Mammary epithelial cell (primary cell): ENCODE measurements at places on chromosomes 5 and 9.

GRCh38 chr5:43231977-43232376, 40.0 kb downstream of the NIM1K start:
- peak; percentile 13 for DNase-seq

GRCh38 chr5:35369965-35370790, 139.9 kb upstream of the PRLR start:
- DNase-seq = no peak

DNA sequence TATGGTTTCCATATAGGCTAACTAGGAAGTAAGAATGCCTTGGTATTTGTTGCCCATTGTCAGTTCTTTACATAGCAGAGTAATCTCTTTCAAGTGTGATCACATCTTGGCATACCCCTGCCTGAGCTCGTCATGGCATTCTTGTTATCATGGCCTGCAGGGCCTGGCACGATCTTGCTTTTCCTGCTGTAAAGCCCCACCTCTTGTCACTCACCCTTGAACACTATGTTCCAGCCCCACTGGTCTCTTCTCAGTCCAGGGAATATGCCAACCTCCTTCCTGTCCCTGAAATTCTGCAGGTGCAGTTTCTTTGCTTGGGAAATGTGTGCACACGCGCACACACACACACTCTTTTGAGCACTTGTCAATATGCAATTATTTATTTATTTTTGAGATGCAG, 250.2 kb upstream of the DMRT1 start:
- DNase-seq = peak; percentile 70

GRCh38 chr9:92790542-92791527, 26.2 kb upstream of the BICD2 start:
- peak; percentile 76 for DNase-seq

DNA sequence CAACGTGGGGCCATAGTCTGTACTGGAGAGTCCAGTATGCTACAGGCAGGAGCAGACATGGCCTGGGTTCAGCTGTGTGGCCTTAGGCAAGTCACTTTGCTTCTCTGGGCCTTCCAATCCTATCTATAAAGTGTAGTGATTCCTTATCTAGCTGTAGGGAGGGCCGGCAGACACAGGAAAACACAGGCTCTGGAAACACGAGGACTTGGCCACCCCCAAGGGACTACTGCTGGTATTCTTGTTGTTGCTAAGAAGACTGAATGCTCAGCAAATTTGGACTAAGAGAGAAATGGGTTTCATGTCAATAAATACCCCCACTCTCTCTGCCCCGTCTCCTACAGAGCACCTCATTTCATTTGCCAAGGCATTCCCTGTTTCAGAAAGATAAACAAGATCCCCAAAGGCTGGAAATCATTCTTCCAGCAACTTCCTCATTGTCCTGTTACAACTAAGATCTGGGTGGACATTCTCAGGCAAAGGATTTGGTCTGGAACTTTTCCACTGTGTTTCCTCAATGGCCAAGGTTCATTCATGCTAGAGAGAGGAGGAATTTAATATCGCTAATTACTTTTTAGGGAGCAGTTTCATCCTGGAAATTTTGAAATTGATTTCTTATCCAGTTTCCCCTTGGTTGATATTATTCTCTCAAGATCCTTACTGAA, 105.8 kb downstream of the GABBR2 start:
- DNase-seq = no peak

DNA sequence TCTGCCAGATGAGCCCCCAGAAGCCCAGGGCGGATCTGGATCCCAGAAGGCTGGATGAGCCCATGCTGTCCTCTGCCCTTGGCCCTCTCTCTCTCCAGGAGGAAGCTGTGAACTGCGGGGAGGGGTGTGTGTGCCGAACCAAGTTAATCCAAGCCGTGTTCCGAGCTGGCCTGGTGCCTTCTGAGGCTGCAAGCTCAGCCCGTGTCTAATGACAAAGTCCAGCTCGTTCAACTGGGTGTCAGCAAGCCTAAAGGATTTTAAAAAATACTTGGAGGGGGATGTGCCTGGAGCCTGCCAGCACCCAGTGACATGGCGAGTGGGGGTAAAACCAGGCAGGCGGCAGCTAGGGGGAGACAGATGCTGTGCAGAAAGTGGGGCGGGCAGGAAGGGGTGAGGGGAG, 8.0 kb downstream of the STC2 start:
- no peak for DNase-seq

DNA sequence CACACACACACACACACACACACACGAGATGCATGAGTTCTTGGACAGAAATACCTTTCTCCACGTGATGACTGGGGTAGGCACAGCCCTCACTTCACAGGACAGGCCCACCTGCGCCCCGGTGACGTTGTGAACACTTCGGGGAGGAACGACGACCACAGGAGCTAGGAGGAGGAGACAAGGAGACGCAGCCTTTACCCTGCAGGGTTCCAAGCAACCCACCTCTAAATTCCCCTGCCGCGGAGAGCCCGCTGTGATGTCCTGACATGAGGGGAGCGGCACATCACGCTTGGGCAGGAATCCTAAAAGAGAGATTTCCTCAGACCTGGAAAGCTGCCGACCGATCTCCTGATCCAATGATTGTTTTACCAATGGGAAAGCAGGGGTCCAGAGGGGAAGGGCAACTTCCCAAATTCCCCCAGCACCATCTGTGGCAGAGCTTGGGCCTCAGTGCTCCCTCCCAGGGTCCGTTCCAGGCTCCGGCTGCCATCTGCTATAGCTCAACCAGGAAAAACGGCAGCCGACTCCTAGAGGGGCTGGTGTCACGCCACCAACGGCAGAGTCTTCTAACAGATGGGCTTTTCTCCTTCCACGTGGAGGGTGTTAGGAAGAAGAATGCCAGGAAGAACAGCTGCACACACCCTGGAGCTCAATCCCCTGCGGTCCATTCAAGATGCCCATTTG, 10.1 kb downstream of the IGFBPL1 start:
- no peak for DNase-seq

- DNase-seq = no peak
These were observed 22.9 kb downstream of the SLC22A5 start for GRCh38 chr5:132392411-132392810.

DNA sequence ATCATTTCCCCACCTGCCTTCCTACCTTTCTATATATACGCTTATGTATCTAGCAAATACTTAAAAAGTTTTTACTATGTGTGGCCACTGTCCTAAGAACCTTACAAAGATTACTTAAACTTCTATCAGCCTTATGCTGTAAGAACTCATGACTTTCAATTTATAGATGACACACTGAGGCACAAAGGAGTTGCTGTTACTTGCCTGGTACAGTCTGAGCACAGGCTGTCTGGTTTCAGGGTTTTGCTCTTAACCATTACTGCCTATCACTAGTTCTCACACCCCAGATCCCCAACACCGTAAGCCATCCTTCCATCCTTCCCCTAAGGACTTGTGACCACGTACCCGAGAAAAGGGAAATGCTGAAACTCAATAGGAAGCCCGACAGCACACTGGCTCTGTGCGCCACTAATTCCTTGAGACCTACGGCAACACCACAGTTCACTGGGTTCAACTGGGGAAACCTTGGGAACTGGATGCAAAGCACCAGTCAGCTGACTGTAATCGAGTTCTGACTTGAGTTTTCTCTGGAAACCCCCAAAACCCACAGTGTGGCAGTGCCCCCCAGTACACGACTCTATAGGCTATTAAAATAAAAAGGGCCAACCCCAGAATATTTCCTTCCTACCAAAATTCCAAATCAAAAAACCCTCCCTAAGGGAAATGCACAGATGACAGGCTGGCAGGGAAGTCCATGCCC, 56.0 kb downstream of the AUH start:
- DNase-seq = peak; percentile 33

DNA sequence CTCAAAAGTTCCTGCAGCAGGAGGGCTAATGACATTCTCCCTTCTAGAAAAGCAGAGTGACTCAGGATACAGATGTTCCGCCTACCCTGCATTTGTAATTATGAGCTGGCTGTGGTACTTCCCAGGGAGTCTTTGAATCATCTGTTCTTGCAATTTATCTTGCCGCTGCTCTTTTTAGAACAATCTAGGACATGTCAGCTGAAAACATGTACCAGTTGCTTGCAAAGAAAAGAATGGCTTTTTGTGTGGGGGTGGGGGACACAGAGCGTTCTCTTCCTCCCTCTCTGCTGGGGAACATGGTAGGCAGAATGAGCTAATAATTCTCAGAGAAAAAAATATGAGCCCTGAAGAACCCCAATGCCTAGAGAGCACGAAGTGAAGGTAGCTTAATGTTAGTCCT, 51.7 kb upstream of the TUT7 start:
- peak; percentile 96 for DNase-seq

- DNase-seq = no peak
These were observed 208.9 kb downstream of the PAX5 start for GRCh38 chr9:36825179-36825578.

DNA sequence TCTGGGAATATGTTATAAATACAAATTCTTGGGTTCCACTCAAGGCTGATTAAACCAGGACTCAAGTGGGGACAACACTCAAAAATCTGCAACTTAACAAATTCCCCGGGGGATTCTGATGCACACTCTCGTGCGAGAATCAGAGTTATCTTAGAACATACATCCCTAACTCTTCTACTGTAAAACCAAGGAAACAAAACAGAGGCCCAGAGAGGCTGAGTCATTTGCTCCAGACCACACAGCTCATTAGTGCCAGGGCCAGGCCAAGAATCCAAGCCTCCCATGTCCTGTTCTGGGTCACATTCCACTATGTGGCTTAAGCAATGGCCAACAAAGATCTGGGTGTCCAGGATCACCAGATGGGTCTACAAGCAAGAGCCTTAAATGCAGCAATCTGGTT, 166.0 kb downstream of the ADAMTS12 start:
- DNase-seq = no peak

DNA sequence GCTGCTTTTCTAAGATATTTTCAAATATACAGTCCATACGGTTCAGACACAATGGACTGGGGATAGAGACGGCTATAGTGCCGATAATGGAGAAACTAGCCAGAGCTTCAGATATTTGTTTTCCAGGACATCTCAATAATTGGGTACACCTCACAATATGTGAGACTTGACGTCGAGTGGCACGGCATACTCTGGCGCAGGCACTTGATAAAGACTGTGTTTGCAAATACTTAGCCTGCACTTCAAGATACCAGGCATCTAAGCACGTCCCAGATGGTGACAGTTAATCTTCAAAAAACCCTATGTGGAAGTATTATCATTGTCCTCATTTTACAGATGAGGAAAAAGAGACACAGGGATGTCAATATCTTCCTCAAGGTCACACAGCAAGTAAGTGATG, 48.5 kb downstream of the SEMA5A start:
- DNase-seq = no peak

GRCh38 chr9:88390371-88390990, 2.2 kb downstream of the SPIN1 start:
- no peak for DNase-seq

GRCh38 chr9:98242426-98242825, 13.0 kb downstream of the TBC1D2 start:
- no peak for DNase-seq

DNA sequence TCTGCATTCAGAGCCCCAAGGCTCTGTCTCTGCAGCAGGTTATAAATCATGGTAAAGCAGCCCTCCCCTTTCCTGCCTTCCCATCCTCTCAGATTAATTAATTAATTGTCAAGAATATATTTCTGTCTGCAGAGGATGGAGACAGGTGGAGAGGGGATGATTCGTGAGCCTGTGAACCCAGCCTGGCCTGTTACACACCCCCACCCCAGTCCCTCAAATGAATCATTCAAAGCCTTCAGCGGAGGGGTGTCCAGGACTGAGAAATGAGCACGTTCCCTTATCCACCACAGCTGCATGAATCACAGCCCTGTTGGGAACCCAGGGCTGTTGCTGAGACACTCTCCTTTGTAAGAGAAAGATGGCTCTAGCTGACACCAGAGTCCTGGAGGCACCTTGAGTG, 56.0 kb downstream of the NIPAL4 start:
- DNase-seq = peak; percentile 82

GRCh38 chr9:115127191-115127817, 9.3 kb upstream of the TNC start:
- peak; percentile 79 for DNase-seq

DNA sequence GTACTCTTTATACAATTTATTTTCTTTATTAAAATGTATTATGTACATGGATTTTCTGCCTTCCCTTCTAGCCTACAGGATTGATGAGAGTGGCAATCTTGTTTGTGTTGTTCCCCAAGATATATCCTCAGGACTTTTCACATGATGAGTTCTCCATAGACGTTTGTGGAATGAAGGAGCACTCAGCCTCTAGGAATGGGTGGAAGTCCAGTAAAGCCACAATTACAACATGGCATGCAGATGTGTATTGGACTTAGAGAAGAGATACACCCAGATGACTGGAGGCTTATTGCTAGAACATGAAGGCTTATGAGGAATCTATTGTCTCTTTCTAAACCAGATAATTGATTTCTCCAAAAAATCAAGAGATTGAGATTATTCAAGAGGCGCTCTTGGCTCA, 8.2 kb upstream of the DOCK2 start:
- DNase-seq = no peak

DNA sequence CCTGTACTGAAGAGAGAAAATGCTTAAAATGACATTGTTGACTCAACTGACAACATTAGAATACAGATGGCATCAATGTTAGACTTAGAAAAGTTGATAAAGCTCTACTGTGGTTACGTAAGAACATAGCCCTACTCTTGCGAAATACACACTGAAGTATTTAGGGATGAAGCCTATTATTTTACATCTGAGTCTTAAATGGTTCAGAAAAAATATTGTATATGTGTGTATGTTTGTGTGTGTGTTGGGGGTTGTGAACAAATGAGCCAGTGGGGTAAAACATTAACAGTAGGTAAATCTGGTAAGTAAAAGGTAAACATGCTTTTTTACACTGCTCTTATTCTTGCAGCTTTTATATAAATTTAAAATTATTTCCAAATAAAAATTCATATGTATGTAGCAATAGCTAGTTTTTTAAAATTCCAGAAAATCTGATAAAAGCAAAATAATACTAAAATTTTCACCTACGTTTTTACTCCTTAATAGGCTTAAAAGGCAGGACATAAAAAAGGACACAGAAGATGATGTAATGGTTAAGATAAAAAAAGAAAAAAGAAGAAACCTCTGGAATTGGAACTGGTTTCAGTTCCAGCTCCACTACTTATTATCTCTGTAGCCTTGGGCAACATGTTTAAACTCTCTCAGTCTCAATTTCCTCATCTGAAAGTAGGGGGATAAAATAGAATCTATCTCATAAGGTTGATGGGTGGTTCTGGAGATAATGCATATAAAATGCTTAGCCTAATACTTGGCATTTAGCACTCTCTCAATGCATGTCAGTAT, 44.3 kb downstream of the GARNL3 start:
- no peak for DNase-seq

DNA sequence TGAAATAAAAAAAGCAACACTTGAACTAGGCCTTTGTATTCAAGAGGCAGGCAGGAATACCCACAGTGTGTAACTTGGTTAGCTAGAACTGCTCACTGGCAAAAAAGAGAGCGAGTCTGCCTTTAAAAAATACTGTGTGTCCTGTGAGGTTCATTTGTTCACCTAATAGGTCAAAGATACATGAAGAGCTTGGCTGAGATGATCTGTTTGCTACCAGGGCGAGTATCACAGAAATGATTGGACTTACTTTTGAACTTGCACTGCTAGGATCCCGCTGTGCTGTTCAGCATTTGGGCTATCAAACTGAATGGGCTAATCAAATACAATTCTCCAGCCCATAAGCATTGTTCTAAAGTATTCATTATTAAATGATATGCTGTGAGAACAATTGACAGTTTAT, 229.1 kb downstream of the NFIB start:
- DNase-seq = no peak
